ENCODE measurements at places on chromosomes 12 and 14. TPM values are rescaled to one million over a fixed set of nuclear protein-coding genes. Genes with fewer than 3 reads are reported as not detected.

GRCh38 chr14:63632932-63633514 lies 8.6 kb downstream of the WDR89 start:
- no peak overlapping the region for H3K27ac ChIP-seq
- no peak overlapping the region for H3K4me3 ChIP-seq
- no peaks in the 10 kb centered on the region for H3K4me1 ChIP-seq
- H3K27me3 ChIP-seq: no peaks in the 10 kb centered on the region

- no peak overlapping the region for H3K27ac ChIP-seq
- H3K27me3 ChIP-seq: peaks cover 7% of the 10 kb centered on the region
- H3K4me1 ChIP-seq: peaks cover 2% of the 10 kb centered on the region
- no peaks in the 10 kb centered on the region for H3K36me3 ChIP-seq
- no peak overlapping the region for H3K4me3 ChIP-seq
Observed at GRCh38 chr12:4323396-4323795, 2.4 kb downstream of the TIGAR start.

GRCh38 chr12:30095511-30095910 lies 311.8 kb upstream of the TMTC1 start:
- H3K36me3 ChIP-seq: no peaks in the 10 kb centered on the region
- peaks cover 2% of the 10 kb centered on the region for H3K27me3 ChIP-seq
- H3K27ac ChIP-seq: no peak overlapping the region
- H3K4me1 ChIP-seq: no peaks in the 10 kb centered on the region
- H3K4me3 ChIP-seq: no peak overlapping the region

DNA sequence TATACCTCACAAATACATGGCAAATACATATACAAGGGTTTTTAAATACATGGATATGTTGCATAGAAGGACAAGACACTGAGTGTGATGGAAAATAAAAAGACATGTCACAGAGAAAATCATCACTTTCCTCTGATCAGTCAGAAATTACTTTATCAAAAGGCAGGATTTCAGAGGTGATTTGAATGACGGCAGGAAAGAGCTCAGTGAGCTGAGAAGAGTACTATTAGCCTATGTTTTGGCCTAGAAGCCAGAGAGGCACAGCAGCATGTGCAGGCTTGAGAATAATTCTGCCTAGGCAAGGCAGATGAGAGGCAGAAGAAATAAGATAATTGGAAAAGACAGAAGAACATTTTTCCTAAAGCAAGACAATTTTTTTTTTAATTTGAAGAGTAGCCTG lies 94.9 kb downstream of the BCAT1 start:
- no peak overlapping the region for H3K27ac ChIP-seq
- peaks cover 2% of the 10 kb centered on the region for H3K27me3 ChIP-seq
- no peak overlapping the region for H3K4me3 ChIP-seq
- peaks cover 6% of the 10 kb centered on the region for H3K4me1 ChIP-seq
- H3K36me3 ChIP-seq: peaks cover 27% of the 10 kb centered on the region

DNA sequence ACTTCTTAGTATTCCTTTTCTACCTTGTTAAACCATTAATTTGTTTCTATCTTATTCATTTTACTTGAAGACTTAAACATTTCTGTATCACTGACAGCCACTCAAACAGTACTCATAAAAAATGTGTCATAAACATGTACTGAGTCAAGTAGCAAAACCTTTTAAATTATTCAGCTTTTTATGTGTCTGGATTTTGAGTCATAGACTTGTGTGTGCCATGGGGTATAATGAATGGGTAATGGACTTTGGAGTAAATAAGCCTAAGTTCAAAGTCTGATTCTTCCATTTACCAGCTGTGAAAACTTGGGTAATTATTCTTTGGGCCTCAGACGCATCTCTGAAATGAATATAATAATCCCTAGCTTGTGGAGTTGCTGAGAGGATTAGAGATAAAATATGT lies 199.0 kb downstream of the RAD51B start:
- peaks cover 2% of the 10 kb centered on the region for H3K27me3 ChIP-seq
- no peak for DNase-seq
- peaks cover 8% of the 10 kb centered on the region for H3K4me1 ChIP-seq
- H3K27ac ChIP-seq: no peak overlapping the region

DNA sequence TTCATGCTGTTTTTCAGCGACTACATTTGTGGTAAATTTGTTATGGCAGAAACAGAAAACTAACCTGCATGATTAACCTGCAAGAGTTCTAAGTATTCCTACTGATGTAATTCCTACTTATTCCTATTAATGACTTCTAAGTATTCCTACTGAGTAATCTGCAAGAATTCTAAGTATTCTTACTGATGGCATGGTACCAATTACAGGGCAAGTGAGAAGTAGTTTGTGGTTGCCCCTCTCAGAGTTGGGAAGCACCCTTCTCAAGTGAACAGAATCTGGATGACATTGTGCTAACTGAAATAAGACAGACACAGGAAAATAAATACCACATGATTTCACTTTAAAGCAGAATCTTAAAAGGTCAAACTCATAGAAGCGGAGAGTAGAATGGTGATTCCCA lies 100.9 kb upstream of the CPNE8 start:
- H3K4me1 ChIP-seq: no peaks in the 10 kb centered on the region
- no peaks in the 10 kb centered on the region for H3K36me3 ChIP-seq
- H3K27me3 ChIP-seq: no peaks in the 10 kb centered on the region
- no peak overlapping the region for H3K27ac ChIP-seq
- H3K4me3 ChIP-seq: no peak overlapping the region

DNA sequence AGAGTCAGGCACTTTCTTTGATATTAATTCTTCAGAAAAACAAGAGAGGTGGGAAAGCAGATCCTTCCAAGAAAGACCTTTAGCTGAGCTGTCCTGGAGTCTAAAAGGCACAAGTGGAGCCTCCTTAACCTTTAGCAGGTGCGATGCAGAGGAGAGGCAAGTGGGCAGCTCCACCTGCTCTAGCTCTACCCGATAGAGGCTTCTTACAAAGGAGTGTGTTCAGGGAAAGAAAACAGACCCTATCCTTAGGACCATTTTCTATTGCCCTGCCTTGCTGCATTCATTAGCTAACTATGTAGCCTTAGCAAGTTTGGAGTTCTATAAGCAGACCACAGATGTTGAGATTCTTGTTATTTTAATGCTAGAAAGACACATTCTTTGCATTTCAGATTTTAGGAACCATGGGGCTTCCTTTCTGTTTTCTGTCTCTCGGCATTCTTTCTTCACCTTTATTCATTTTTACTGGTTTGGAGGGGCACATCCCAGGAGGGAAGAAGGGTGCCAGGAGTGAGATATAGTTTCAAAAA lies 214.5 kb downstream of the EGLN3 start:
- H3K36me3 ChIP-seq: no peaks in the 10 kb centered on the region
- H3K4me3 ChIP-seq: no peak overlapping the region
- no peak overlapping the region for H3K27ac ChIP-seq
- no peak for DNase-seq
- peaks cover 2% of the 10 kb centered on the region for H3K27me3 ChIP-seq

GRCh38 chr14:25215607-25216006 lies 165.7 kb upstream of the STXBP6 start:
- H3K36me3 ChIP-seq: no peaks in the 10 kb centered on the region
- H3K27ac ChIP-seq: no peak overlapping the region
- H3K27me3 ChIP-seq: peaks cover 2% of the 10 kb centered on the region
- no peak overlapping the region for H3K4me3 ChIP-seq

- no peak for DNase-seq
- H3K4me3 ChIP-seq: no peak overlapping the region
- H3K27me3 ChIP-seq: peaks cover 11% of the 10 kb centered on the region
- H3K27ac ChIP-seq: peak overlapping the region; percentile 56
- peaks cover 47% of the 10 kb centered on the region for H3K4me1 ChIP-seq
Observed at GRCh38 chr12:124683152-124684124, 116.0 kb upstream of the NCOR2 start.

DNA sequence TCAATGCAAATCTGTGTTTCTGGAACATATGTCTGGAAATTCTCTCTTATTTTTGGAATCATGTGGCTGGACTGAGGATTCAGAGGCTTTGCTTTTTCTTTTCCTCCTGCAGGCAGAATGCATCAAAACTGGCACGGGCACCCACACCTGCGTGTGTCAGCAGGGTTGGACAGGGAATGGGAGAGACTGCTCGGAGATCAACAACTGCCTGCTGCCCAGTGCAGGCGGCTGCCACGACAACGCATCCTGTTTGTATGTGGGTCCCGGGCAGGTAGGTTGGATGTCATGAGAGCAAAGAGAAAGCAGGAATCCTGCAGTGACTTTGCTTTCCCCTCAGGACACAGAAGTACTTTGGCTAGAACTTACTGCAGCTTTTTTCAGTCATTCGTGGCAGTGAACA lies 90.3 kb downstream of the STAB2 start:
- no peak for DNase-seq
- H3K27me3 ChIP-seq: no peaks in the 10 kb centered on the region
- no peak overlapping the region for H3K4me3 ChIP-seq
- no peaks in the 10 kb centered on the region for H3K36me3 ChIP-seq

DNA sequence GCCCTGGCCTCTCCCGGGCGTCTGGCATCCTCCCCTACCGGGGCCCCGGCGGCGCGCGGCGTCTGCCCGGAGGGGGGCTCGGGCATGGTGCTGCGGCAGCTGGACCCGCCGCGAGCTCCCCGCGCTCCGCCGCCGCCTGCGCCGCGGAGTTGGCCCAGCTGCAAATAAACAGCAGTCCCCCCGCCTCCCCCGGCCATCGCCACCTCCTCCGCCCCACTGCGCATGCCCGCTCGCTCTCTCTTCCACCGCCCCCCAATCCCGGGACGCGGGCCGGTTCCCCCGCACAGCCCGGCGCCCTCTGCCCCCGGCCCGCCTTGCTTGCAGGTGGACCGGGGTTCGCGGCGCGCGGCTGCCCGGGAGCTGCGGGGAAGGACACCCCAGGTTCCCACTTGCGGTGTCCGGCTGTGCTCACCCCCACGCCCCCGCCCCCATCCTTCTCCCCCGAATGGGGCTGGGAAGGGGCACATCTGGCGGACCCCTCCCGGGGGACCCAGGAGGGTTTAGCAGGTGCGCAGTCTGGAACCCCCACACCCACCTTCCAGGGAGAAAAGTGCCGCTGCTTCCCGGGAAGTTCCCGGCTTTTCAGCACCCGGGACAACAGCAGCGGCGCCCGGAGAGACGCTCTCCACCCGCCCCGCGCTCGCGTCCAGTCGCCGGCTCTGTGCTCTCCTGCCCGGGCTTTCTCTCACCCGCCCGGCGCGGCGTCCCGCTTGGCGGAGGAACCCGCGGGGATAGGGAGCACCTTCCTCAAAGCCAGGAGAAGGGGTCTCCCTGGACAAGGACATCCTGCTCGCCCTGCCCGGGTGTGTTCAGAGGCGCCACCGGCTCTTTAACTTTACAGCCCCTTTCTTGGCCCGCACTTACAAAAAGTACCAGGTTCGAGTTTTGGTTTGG lies at the start of gene TMTC1:
TMTC1 (minus strand) TSS at position 170 of the 894 bp plus-strand sequence. CDS start 191 bp downstream, outside the sequence.
- H3K4me3 ChIP-seq: peak within 1 kb of the TSS; percentile 79
- no peaks in the 10 kb centered on the region for H3K27me3 ChIP-seq
- H3K36me3 ChIP-seq: no peaks in the 10 kb centered on the region
- DNase-seq: peak; percentile 81

GRCh38 chr12:119328111-119328510 lies 6.4 kb upstream of the CCDC60 start:
- peaks cover 2% of the 10 kb centered on the region for H3K27me3 ChIP-seq
- peaks cover 5% of the 10 kb centered on the region for H3K4me1 ChIP-seq
- DNase-seq: peak; percentile 66
- H3K36me3 ChIP-seq: no peaks in the 10 kb centered on the region
- no peak overlapping the region for H3K4me3 ChIP-seq

DNA sequence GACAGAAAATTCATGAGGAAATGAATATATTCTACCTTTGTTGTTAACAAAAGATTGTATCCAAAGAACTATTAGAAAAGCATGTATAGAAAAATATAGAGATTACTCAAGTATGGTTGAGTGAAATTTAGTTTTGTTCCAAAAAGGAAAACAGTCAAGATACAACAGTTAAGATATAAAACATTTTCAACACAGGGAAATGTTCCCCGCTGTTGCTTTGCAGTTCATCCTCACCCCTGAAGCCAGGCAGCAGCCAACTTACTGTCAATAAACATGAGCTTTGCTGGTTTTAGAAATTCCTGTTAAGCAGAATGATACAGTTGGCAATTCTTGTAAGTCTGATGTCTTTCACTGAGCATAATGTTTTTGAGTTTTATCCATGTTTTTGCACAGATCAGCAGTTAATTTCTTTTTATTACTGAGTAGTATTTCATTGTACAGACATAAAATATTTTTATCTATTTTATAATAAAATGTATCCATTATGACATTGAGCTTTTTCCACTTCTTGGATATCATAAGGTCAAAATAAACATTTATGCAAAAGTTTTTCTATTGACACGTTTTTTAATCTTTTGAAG lies 1.2 kb upstream of the CLEC2B start:
- H3K27ac ChIP-seq: no peak overlapping the region
- no peaks in the 10 kb centered on the region for H3K27me3 ChIP-seq
- DNase-seq: no peak
- no peaks in the 10 kb centered on the region for H3K36me3 ChIP-seq
- no peak overlapping the region for H3K4me3 ChIP-seq
- no peaks in the 10 kb centered on the region for H3K4me1 ChIP-seq

DNA sequence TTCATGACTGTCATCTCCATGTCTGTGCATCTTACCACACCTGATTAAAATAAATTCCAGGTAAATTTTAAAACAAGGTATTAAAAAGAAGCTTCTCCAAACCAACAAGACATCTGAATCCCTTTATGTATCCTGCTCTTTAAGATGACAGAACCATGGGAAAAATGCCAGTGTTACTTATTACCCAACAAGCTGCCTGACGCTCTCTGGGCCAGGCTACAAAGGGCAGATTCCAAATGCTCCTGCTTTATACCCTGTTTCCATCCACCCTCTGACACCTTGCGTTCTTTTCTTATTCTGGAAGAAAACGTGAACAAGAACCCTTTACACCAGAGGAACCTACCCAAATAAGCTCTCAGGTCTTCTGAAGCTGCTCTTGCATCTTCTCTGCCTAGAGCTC lies 70.7 kb downstream of the SLC8A3 start:
- DNase-seq: no peak
- H3K4me1 ChIP-seq: peaks cover 5% of the 10 kb centered on the region
- H3K27ac ChIP-seq: no peak overlapping the region
- no peaks in the 10 kb centered on the region for H3K27me3 ChIP-seq
- no peaks in the 10 kb centered on the region for H3K36me3 ChIP-seq

DNA sequence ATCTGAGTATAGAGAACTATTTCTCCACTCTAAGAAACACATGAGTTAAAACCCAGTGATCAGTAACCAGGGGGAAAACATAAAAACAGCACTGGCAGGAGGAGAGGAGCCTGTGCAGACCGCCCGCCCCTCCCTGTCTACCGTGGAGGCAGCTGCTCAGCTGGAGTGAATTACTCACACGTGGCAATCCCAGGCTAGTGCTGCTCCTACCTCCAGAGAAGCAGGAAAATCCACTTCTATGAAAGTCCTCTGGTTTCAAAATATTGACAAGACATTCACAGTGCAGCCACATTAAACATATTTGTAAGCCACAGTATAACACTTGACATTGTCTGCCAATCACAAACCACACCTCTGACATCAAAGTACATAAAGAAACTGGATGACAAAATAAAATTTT lies 16.7 kb downstream of the TMEM132D start:
- DNase-seq: peak; percentile 31
- peaks cover 5% of the 10 kb centered on the region for H3K27me3 ChIP-seq
- peaks cover 4% of the 10 kb centered on the region for H3K4me1 ChIP-seq
- no peaks in the 10 kb centered on the region for H3K36me3 ChIP-seq
- H3K27ac ChIP-seq: no peak overlapping the region

Gene DCP1B
- 14.2 TPM for total RNA-seq

Gene MANSC4
- total RNA-seq: not detected

Gene LRRK2
- total RNA-seq: not detected

Gene GPR135
- 0.91 TPM for total RNA-seq
